ENCODE measurements at places on chromosomes 3 and 15. TPM values are rescaled to one million over a fixed set of nuclear protein-coding genes. Genes with fewer than 3 reads are reported as not detected.

Gene SERPINI2
- not detected for total RNA-seq

Gene MINDY2
- 26.7 TPM for total RNA-seq

Gene CYP11A1
- total RNA-seq: not detected

Gene TRH
- not detected for total RNA-seq

Gene ISLR2
- total RNA-seq: 0.72 TPM

Gene GNL3
- 134 TPM for total RNA-seq

Gene GPR171
- total RNA-seq: not detected

Gene MBD4
- 42.2 TPM for total RNA-seq

Gene PIF1
- total RNA-seq: 2.6 TPM

Gene KIF15
- 14.7 TPM for total RNA-seq

Gene SLC28A1
- not detected for total RNA-seq

Gene OR4F6
- total RNA-seq: not detected

Gene COX17
- total RNA-seq: 12.3 TPM

Gene BFSP2
- not detected for total RNA-seq

Gene PLSCR5
- not detected for total RNA-seq

Gene SLC15A2
- under 0.01 TPM for total RNA-seq

Gene SAMMSON
- not detected for total RNA-seq

Gene DNASE1L3
- total RNA-seq: not detected

Gene ALDH1L1
- total RNA-seq: 1.3 TPM
